Astrocyte of the spinal cord (primary cell): ENCODE measurements at places on chromosomes 3 and 15.

DNA sequence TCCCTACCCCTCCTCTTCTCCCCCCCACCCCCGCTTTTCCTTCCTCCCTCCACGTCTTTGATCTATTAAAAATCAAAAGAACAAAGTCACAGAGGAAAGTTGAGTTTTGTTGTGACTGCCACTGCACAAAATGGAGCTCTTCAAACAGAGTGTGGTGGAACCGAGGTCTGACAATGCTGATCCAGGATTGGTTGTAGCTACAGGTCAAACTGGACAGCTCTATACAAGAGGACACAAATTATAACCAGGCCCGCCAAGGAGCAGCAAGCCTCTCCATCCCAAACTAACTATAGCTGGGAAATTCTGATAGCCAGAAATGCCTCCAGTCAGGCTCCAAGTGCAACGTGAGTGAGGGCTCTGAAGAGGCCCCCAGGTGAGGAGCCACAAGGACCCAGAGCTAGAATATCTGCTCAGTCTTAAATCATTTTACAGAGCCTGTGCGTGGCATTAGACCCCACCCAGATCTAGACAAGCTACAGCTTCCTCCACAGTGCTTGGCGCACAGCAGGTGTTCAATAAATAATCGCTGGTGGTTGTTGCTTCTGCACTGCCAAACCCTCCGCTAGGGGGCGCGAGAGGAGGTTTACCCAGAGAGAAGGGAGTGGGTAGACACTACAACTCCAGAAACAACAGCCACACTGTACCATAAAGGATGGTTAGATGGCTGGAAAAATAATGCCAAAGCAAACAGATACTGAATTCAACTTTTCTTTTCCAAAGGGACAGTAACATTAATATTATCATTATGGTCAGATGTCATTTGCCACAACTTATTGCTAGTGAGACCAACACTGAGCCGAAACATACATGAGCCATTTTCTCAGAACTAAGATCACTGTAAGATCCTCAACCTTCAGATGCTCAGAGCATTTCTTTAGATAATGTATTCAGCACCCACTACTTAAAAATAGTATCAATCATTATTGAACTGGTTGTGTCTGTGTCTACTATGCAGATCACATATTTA lies 44.6 kb downstream of the ZIC4 start:
- peak; percentile 25 for DNase-seq

- peak; percentile 54 for DNase-seq
Observed at GRCh38 chr3:197420115-197420514, 121.7 kb upstream of the DLG1 start.

DNA sequence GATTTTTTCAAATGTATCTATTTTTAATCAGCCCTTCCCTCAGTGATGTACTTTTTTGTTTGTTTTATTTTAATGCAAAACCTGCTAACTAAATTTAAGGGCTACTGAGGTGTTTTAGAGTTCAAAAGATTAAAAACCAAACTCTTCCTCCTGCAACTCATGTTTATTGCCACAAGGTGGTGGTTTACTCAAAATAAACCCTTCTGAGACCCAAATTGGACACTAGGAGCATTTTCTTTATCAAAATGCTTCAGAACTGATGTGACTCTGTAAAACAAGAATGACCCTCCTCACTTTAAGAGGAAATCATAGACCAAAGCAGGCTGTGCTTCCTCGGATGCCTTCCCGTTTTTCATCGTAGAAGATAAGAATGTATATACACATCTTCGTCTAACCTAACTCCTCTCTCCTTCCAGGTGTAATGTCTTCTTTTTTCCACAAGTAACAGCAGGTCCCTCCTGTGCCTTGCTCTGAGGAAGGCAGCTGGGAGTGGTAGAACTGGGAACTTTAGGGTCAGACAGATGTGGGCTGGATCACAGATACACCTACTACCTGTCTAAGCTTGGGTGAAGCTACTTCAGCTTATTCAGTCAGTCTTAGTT lies 2.9 kb upstream of the NME9 start:
- peak; percentile 50 for DNase-seq

DNA sequence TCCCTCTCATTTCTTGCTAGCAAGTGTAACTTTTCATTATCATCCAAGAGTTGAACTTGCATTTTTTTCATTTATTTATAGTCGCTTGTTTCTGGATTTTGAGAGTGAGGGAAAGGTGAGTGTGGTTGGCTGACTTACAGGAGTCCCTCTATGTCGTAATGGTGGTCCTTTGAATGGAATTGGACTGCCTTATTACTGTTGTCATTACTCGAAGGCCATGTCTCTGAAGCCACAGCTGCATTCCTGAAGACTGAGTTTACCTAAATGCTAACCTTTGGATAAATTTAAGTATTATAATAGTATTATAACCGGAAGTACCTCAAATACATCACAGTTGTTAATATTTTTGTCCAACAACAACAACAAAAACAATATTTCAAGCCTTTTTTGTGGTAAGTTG lies 488.9 kb downstream of the GABRG3 start:
- no peak for DNase-seq

DNA sequence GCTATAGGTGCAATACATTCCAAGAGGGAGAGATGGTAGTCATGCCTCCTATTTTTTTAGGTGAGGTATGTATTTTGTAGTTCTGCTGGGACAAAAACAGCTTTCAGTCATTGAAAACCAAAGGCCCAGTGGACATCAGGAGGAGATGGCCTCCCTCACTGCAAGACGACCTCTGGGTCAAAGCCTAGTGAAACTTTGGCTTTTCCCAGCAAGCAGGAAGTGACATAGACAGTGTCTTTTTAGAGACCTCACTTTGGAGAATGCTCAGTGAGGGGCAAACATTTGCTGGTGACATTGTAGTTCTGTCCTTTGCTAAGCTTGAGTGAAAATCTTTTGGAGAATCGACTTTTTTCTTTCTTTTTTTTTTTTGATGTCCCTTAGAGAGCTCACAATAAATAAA lies 27.3 kb downstream of the LIPC start:
- DNase-seq, result no peak

DNA sequence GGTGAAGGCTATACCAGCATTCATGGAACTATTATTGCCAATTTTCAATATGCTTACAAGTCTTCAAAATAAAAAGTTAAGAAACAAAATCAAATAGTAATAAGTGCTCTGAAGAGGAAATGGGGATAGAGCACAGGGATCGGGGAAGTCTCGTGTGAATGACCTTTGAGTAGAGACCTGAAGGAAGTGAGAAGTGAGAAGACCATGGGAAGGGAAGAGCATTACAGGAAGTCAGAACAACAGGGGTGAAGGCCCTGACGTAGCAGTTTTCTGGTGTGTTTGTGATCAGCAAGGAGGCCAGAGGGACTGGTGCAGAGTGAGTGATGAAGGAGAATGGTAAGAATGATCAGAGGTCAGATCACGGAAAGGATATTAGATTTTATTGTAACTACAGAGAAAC lies 48.1 kb downstream of the STAC start:
- DNase-seq, result no peak

GRCh38 chr3:28745436-28745835 lies 396.8 kb upstream of the AZI2 start:
- DNase-seq, result no peak

DNA sequence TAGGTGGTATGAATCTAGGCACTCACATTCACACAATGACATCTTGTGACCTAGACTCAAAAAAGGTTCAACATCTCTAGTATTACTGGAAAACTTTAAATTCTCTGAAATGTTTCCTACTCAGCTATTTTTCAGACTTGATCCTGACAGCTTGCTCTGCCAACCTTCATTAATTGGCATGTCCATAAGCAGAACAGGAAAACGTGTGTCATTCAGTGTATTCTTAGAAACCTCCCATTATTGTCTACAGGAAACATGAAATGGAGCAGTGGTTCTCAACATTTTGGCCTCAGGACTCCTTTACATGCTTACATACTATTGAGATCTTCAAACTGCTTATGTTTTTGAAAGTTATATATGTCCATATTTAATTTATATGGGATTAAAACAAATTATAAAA lies 363.2 kb downstream of the NAALADL2 start:
- no peak for DNase-seq

DNA sequence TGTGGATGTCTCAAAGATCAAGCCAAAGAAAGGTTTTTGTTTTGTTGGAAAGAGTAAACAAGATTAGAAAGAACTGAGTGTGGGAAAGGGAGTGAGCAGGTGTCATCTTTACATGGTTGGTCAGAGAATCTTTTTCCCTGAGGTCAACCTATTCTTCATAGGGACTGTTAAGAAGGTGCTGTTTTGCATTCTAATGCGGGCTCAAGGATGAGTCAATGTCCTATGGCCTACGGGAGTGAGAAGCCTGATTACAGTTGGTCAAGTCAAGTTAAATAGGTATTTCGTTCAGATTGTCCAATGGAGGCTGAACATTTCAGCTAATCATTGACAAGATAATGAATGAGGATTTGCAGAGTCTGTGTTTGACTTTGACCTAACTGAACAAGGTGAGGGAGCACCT lies 491.2 kb upstream of the PDZRN3 start:
- DNase-seq, result no peak

DNA sequence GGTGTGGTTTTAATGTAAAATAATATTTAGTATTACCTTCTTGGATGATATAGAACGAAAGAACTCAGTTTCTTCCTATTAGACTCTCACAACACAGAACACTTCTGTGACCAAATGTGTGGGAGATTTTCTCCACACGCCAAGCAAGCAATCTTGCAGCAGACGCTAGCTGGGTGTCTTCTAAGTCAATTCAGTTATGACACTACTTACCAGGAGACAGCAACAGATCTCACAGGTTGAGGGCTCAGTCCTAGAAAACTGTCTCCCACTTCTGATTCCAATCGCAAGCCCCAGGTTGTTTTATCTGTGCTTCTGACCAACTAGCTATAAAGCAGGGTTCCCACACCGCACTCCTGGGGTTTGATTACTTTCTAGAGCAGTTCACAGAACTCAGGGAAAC lies 41.2 kb downstream of the HERC1 start:
- no peak for DNase-seq

GRCh38 chr3:61612211-61613194 lies 51.1 kb downstream of the PTPRG start:
- no peak for DNase-seq

DNA sequence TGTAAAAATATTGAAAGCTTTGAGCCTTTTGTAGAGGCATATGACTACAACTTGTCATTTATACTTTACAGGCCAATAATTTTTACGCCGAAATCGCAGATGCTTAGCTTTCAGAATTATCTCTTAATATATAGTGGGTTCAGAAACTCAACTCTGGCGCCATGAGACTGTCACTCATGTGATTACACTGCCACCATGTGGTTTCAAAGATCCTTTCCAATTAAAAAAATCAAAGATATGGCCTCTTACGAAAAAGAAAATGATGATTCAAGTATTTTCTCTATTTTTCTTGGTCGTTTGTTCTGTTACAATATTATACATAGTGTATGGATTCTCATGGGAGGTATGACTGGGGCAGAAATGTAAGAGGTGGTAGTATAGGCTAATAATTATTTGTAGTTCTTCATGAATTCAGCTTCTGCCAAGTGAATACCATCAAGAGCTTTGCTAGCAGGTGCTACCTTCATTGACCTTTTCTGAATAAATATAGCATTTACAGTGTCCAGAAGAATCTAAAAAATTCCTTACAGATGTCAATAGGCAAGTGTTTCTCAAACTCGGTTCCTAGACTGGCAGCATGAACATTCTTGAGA lies 751.7 kb upstream of the GOLIM4 start:
- peak; percentile 66 for DNase-seq

GRCh38 chr15:77537006-77537405 lies 95.7 kb downstream of the LINGO1 start:
- no peak for DNase-seq

DNA sequence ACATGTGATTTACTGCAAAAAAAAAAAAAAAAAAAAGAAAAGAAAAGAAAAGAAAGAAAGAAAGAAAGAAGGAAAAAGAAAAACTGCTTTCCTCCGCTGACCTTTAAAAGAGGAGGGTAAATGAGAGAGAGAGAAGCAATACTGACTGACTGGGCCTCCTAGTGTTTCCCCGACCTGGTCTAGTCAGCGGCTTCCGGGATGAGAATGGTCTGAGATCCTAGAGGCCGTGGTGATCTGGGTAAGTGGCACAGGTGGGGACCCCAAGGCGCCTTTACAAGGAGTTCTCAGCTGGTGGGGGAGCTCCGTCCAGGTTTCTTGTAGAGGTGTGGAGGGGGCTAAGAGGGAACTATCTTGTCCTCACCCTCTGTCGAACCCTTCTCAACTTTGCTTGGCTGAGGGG lies 223.1 kb downstream of the MEIS2 start:
- DNase-seq, result no peak

- no peak for DNase-seq
Observed at GRCh38 chr3:56887402-56888025, 85.8 kb upstream of the ARHGEF3 start.

DNA sequence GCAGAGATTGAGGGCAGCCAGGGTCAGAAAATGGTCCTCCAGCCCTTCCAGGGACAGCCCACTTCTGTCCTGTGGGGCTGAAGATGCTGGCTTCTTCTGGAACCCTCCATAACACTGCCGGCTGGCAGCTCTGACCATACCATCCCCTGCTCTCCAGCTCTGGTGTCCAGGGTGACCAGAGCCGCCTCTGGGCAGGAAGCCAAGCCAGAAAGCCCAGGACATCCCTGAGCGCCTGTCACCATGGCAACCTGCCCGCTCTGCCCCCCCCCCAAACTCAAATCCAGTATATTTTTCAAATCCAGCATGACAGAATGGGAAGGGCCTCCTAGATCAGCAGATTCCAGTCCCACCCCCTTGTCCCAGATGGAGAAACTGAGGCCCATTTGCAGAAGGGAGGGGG lies 420 bp upstream of the TMIE start:
- no peak for DNase-seq

- no peak for DNase-seq
Observed at GRCh38 chr3:40886660-40887425, 312.5 kb upstream of the CTNNB1 start.

GRCh38 chr3:192879346-192880031 lies 38.2 kb downstream of the MB21D2 start:
- DNase-seq, result peak; percentile 95

- DNase-seq, result no peak
Observed at GRCh38 chr15:65331811-65332210, 27.3 kb downstream of the RNU5B-1 start.

- no peak for DNase-seq
Observed at GRCh38 chr3:153096731-153097131, 65.3 kb upstream of the RAP2B start.

DNA sequence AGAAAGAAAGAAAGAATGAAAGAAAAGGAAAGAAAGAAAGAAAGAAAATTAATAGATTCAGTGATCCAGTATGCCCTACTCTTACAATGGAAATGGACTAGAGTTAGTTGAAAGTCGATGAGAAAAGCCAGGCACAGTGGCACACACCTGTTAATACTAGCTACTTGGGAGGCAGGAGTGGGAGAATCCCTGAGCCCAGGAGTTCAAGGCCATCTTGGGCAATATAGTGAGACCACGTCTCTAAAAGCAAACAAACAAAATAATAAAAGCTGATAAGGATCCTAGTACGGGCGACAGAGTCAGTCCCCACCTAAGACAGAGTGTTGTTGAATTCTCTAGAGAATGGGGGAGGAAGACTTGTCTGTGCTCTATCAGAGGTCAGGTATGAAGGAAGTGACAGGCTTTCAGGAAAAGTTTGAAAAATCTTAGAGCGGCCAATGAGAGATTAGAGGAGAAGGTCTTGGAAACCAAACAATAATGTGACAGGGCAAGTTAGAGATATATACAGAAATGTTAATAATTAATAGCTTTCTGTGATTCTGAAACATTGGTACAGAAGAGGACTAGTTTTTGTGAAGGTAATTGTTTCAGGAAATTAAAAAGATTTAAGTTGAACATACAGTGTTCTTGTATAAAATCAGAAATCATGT lies 117.9 kb upstream of the PTX3 start:
- no peak for DNase-seq

- DNase-seq, result no peak
Observed at GRCh38 chr3:49627634-49628033, 46.5 kb upstream of the APEH start.
